ENCODE measurements at places on chromosomes 4 and X.

DNA sequence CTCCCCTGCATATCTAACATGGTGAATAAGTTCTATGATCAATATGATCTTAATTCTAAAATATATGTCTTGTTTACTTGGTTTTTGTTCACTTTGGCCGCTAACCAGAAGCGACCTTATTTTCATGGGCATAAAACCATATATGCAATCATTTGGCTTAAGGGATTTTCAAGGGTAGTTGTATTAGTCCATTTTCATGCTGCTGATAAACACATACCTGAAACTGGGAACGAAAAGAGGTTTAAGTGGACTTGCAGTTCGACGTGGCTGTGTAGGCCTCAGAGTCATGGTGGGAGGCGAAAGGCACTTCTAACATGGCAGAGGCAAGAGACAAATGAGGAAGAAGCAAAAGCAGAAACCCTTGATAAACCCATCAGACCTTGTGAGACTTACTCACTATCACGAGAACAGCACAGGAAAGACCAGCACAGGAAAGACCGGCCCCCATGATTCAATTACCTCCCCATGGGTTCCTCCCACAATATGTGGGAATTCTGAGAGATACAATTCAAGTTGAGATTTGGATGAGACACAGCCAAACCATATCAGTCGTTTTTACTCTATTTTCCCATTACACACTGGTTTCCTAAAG lies 114.3 kb upstream of the CPEB2 start:
- H3K27ac ChIP-seq, result no peak overlapping the region
- H3K36me3 ChIP-seq, result no peaks in the 10 kb centered on the region
- no peak overlapping the region for H3K4me3 ChIP-seq
- no peaks in the 10 kb centered on the region for H3K27me3 ChIP-seq

GRCh38 chr4:112038861-112039260 lies 106.4 kb upstream of the FAM241A start:
- H3K4me3 ChIP-seq, result no peak overlapping the region
- no peaks in the 10 kb centered on the region for H3K27me3 ChIP-seq
- H3K4me1 ChIP-seq, result no peaks in the 10 kb centered on the region
- no peak for DNase-seq
- no peaks in the 10 kb centered on the region for H3K36me3 ChIP-seq

- H3K36me3 ChIP-seq, result no peaks in the 10 kb centered on the region
- DNase-seq, result no peak
- H3K4me3 ChIP-seq, result no peak overlapping the region
- H3K27ac ChIP-seq, result no peak overlapping the region
- no peaks in the 10 kb centered on the region for H3K27me3 ChIP-seq
- H3K4me1 ChIP-seq, result no peaks in the 10 kb centered on the region
These were observed 205.3 kb downstream of the ARAP2 start for GRCh38 chr4:36039026-36039425.

- no peak for DNase-seq
- H3K27ac ChIP-seq, result no peak overlapping the region
- H3K4me1 ChIP-seq, result no peaks in the 10 kb centered on the region
- no peaks in the 10 kb centered on the region for H3K36me3 ChIP-seq
These were observed 300.8 kb downstream of the ADGRL3 start for GRCh38 chr4:61500883-61501282.

- no peaks in the 10 kb centered on the region for H3K4me1 ChIP-seq
- no peaks in the 10 kb centered on the region for H3K27me3 ChIP-seq
- H3K27ac ChIP-seq, result no peak overlapping the region
- H3K36me3 ChIP-seq, result peaks cover 20% of the 10 kb centered on the region
- H3K4me3 ChIP-seq, result no peak overlapping the region
These were observed 99.5 kb downstream of the NEUROG2 start for GRCh38 chr4:112416464-112416863.

DNA sequence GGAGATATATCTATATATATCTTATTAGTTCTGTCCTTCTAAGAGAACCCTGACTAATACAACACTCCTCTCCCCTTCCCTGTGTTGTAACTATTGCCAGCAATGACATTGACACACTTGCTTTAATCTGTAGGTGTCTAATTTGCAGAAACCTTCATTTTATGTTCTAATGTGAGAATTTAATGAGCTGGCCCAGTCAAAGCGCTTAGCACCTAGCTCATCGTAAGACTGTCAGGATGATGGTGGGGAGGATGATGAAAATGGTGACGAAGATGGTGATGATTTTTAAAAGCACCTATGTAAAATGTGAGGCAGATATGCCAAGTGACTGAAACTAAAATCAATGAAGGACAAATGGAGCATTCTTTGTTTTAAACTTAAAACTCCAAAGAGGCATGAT lies 183.8 kb downstream of the DHX15 start:
- no peaks in the 10 kb centered on the region for H3K4me1 ChIP-seq
- DNase-seq, result no peak
- H3K27me3 ChIP-seq, result no peaks in the 10 kb centered on the region
- H3K36me3 ChIP-seq, result no peaks in the 10 kb centered on the region
- H3K27ac ChIP-seq, result no peak overlapping the region
- no peak overlapping the region for H3K4me3 ChIP-seq

DNA sequence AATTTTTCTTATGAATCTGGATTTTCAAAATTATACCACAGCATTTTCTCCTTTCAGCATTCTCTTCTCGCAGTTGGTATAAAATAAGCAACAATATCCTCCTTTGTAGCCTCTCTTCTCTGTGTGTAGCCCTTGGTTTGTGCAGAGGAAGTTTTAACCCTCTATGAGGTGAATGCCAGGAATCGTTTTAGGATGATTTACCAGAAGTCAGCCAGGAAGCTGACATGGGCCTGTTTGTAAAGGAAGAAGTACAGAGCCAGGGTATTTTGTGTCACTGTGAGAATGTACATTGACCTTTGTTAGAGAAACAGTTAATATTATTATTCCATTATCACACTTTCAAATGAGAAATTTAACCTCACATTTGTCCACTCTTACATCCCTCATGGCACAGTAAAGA lies 88.9 kb upstream of the RPL34 start:
- no peaks in the 10 kb centered on the region for H3K27me3 ChIP-seq
- DNase-seq, result no peak
- H3K4me3 ChIP-seq, result no peak overlapping the region
- H3K36me3 ChIP-seq, result no peaks in the 10 kb centered on the region

DNA sequence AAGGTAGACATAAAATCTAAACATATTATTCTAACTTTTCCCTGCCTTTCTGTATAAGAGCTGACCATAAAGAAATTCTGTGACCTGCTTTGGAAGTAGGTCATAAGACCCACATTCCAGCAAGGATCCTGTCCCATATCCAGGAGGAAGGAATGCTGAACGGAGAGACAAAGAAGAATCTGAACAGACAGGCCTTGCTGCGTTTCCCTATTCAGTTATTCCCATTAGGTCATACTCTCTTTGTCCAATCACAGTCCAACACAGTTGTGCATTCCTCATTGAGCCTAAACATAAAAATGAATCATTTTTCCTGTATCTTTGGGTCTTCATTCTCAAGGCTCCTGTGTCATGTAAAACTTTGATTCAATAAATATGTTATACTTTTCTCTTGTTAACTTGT lies 287.6 kb upstream of the TAPT1 start:
- H3K36me3 ChIP-seq, result no peaks in the 10 kb centered on the region
- H3K4me1 ChIP-seq, result no peaks in the 10 kb centered on the region
- no peak for DNase-seq
- no peak overlapping the region for H3K27ac ChIP-seq
- H3K4me3 ChIP-seq, result no peak overlapping the region
- no peaks in the 10 kb centered on the region for H3K27me3 ChIP-seq

DNA sequence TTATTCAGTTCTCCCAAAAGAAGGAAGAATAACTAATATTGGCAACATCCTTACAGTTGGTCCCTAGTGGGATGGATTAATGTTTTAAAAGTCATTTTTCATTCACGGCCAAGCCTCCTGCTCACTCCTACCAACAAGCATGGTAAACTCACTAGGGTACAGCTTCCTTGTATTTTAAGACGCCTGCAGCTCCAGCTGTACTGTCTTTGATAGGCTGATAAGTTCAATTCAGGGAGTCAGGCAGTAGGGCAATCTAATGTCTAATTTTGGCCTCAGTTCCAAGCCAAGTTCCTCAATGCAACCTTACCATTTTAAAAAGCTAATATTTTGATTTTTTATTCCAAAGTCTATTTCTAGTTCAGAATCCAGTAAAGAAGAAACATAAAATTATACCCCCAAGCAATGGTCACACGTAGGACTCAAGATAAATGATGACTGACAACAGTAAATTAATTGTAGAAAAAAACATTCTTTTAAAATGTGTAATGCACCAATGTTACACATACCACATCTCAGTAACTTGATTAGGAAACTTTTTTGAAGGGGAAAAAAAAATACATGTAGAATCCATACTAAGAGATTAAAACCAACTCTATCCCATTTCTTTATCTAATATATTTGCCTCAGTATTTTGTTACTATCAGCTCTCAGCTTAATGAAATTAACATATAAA lies 9.3 kb downstream of the LCORL start:
- no peak overlapping the region for H3K27ac ChIP-seq
- no peaks in the 10 kb centered on the region for H3K27me3 ChIP-seq
- peaks cover 3% of the 10 kb centered on the region for H3K4me1 ChIP-seq
- no peak overlapping the region for H3K4me3 ChIP-seq
- no peak for DNase-seq

DNA sequence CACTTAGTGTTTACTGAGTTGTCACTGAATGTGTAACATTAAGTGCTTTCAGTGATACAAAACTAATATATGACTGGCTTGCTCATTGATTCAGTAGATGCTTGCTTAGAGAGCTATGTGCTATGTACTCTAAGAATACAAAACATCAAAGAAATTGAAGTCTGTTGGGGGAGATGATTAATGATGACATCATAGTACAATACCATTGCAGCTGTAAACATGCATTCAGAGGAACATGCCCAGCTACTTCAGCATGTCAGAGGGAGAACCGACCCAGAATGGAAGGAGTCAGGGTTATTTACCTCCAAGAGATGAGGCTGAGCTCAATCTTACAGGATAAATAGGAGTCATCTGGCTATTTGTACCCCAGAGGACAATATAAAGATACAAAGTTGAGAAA lies 290.8 kb downstream of the TENM3 start:
- H3K36me3 ChIP-seq, result no peaks in the 10 kb centered on the region
- H3K4me1 ChIP-seq, result no peaks in the 10 kb centered on the region
- no peak overlapping the region for H3K4me3 ChIP-seq
- H3K27me3 ChIP-seq, result no peaks in the 10 kb centered on the region
- DNase-seq, result no peak

DNA sequence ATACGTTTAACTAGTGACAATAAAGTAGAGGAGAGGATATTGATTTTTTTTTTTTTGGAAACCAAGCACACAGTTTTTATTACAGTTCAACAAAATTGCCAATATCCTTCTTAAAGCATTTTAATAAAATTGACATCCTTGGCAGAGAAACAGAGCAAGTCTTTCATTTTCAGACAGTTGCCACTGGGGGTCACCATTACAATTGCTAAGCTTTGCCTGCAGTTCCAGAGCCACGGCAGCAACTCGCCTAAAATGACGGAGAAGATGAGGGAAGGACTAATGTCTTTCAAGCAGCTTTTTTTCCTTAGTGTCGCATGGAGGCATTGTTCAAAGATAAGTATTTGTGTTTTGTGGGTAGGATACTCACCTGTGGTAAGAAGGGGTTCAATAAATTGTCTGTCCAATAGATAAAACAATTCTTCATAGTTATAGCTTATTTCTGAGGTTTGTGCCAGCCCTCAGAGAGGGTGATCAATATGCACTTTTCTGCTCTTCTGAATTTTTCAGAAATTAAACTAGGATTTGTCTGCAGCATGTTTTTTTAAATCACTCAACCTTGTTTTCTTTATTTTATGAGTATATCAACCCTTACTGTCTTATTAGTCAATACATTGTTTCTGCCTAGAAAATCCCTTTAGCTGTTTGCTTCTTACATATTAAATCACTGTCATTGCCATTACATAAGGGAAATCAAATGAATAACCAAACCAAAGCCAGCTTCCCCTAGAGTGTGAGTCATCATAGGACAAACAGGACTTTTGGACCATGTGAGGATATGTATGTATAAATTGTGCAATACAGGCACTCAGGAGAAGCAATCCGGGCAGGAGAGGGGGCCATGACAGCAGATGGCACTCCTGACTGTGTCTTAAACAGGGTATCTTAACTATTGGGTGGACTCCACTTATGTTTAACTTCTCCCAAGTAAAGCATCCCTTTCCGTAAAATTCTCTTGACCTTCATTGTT lies 508.1 kb upstream of the ARX start:
- H3K36me3 ChIP-seq, result no peaks in the 10 kb centered on the region
- H3K27ac ChIP-seq, result no peak overlapping the region
- H3K4me1 ChIP-seq, result no peaks in the 10 kb centered on the region
- H3K27me3 ChIP-seq, result no peaks in the 10 kb centered on the region

GRCh38 chrX:51836823-51837222 lies 56.6 kb upstream of the MAGED1 start:
- H3K36me3 ChIP-seq, result no peaks in the 10 kb centered on the region
- peaks cover 4% of the 10 kb centered on the region for H3K4me1 ChIP-seq
- H3K4me3 ChIP-seq, result no peak overlapping the region
- peak overlapping the region; percentile 17 for H3K27ac ChIP-seq
- H3K27me3 ChIP-seq, result no peaks in the 10 kb centered on the region
- DNase-seq, result no peak

- peak overlapping the region; percentile 13 for H3K27ac ChIP-seq
- no peak overlapping the region for H3K4me3 ChIP-seq
- DNase-seq, result peak; percentile 42
- H3K27me3 ChIP-seq, result no peaks in the 10 kb centered on the region
These were observed 155.8 kb downstream of the PPP3CA start for GRCh38 chr4:101191302-101192098.

GRCh38 chrX:115183980-115184379 lies 5.2 kb upstream of the RBMXL3 start:
- no peaks in the 10 kb centered on the region for H3K27me3 ChIP-seq

DNA sequence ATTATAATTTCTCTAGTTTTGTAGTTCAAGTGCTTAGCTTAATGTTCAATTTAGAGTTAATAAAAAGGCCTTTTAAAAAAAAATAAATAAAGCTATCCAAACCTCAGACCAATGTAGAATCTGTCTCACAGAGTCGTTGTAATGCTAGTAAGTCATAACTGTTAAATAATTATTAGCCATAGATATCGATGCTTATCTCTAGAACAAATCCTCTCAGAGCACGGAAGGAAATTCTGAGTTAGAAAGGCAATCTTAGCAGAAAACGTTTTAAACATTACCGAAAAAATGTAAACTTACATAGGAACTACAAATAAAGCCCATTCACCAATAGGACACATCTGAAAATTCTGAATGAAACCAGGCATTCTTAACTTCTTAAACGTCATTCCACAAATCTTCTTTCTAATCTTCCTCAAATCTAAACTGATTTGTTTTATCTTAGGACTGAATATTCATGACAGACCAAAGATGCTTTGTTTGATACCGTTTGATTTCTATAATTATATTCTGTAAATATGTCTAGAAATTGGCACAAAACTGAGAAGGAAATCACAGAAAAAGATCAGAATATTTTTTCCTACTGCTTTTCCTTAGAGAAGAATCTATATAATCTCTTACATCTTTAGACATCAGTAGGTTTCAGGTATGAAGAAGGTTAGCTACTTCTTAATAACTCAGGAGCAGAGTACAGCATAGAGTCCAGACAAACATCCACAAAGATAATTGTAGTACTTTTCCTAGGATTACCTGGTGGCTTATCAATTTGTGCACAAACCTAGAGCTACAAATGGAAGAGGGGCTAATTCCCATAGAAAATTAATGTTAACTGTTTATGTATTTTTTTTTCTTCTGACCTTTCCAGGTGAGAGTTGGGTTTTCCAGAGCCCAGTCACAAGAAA lies 140.7 kb downstream of the BTC start:
- H3K4me3 ChIP-seq, result peak overlapping the region; percentile 2
- peaks cover 18% of the 10 kb centered on the region for H3K4me1 ChIP-seq
- no peak for DNase-seq
- no peaks in the 10 kb centered on the region for H3K27me3 ChIP-seq
- no peaks in the 10 kb centered on the region for H3K36me3 ChIP-seq

GRCh38 chr4:2042204-2042946 lies 16.8 kb upstream of the NAT8L start:
- H3K27ac ChIP-seq, result no peak overlapping the region
- H3K27me3 ChIP-seq, result peaks cover 47% of the 10 kb centered on the region
- H3K4me1 ChIP-seq, result peaks cover 4% of the 10 kb centered on the region
- no peaks in the 10 kb centered on the region for H3K36me3 ChIP-seq
- peak; percentile 38 for DNase-seq
- peak overlapping the region; percentile 68 for H3K4me3 ChIP-seq

All from large intestine (tissue), 12 donors.